ENCODE measurements at places on chromosomes 7 and 10.

- DNase-seq: no peak
Measured at GRCh38 chr7:111593343-111593742, 31.1 kb upstream of the IMMP2L start.

DNA sequence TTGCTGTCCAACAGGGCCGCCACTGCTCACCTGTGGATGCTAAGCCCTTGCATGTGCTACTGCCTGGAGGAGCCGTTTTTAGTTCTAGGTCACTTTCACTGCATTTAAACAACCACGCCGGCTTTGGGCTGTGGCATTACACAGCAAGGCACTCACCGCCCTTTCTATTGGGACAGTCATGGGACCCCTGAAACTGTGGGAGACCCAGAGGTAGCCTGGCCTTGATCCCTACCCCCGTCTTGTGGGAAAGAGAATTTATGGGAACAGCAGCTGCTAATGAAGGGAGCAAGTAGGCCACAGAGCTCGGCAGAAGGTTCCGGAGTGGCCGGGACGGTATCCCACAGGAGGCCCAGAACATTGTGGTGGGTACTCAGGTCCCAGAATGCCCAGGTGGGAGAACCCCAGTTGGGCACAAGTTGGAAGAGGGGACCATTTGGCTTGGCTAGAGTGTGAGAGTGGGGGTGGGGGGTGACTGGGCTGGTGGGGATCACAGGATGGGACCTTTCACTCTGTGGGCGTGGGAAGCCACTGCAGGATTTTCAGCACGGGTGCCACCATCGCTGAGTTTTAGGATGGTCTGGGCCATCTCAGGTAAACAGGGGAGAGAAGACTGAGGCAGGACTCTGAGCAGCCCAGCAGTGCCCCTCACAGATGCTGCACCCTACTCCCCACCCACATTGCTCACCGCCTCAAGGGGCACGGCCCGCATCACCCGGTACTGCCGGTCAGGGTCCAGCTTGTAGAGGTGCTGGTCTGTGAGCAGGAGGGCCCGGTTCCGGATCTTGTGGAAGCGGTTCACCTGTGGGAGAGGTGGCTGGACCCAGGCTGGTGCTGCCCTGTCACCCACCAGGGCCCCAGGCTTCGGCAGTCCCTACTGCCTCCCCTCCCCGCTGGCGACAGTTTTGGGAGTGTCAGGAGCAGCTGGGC, 15.2 kb downstream of the MYO1G start:
- no peak for DNase-seq

- DNase-seq: no peak
Measured at GRCh38 chr10:80512031-80512526, 25.6 kb upstream of the SH2D4B start.

DNA sequence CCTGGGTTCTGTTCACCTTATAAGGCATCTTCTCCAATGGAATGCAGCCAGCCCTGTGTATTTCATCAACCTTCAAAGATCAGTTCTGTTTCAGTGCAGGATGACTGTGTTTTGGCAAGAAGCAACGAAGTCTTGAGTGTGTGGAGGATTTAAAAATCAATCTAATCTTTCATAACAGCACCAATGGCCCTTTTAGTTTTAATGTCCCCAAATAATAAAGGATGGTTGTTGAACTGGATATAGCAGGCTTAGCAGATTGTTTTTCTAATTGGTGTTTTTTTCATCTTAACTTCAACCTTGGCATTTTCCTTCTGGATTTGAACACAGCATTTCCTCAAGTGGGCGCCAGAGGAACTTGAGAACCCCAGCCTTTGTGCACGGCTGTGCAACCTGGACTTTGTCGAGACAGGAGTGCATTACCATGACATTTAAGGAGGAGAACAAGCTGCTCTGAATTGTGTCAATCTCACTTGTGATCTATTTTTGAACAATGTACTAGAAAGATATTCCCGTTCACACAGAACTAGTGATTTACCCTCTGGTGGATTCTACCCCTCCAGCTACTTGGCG, 313.3 kb upstream of the AKR1E2 start:
- DNase-seq: no peak

DNA sequence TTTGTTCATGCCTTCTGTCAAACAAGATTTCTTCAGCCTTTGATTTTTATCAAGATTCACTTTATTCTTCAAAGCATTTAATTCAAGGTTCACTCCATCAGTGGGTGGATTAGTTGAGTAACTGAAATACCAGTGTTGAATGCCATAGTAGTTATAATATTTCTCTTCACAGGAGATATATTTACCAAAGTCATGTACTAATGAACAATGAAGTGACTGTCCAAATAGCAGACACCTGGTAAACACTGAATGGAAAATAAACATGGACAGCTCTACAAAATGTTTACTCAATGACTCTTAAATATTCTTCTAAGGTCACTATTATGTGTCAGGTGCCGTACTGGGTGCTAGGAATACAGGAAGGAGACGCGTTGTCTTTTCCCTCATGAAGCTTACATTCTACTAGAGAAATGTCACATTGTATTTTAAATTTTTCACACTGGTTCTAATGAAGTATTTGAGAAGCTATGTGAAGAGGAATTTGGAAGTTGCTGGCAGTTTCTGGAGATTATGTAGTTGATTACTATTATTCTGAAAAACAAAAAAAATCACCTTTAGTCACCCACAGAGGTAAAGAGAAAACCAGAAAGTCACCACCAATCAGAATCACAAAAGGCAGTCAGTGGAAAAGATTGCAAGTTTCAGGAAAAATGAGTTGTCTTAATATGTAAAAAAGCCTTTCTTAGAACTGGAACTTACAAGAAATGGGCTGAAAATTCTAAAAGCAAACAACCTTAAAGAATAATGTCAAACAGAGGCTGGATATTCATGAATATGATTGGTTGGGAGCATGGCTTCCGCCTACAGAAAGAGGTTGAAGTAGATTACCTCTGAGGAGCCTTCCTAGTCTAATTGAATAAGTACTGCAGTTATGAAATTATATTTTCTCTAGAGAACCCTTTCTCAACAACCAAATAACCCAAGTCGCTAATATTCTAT, 84.5 kb downstream of the RTKN2 start:
- no peak for DNase-seq

DNA sequence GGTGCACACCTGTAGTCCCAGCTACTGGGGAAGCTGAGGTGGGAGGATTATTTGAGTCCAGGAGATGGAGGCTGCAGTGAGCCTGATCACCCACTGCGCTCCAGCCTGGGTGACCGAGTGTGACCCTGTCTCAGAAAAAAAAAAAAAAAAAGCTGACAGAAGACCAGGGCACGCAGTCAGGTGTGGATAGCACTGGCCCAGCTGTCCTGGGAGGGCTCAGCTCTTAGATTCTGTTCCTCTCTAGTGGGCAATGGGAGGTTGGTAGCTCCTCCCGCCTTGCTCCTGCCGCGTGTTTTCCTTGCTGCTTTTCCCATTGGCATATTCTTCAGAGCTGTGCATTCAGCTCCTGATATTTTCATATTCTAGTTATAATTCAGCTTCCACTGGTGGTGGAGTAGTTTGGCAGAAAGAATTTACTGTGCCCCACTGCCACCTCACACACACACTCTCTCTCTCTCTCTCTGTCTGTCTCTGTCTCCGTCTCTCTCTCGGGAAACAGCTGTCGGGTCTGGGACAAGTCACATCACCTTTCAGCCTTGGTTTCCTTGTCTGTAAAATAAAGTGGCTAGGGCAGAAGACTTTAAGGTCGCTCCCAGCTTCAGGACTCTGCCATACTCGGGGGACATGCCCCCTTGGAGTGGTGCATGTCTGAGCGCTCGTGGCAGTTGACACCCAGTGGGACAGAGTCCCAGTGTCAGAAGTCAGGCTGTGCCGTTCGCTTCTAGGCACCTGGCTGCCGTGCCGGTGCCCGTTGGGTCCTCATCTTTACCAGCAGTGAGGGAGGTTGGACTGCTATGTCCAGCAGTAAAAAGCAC, 25.9 kb upstream of the ANKRD2 start:
- DNase-seq: no peak

- DNase-seq: no peak
Measured at GRCh38 chr7:98730326-98730725, 113.2 kb downstream of the NPTX2 start.

DNA sequence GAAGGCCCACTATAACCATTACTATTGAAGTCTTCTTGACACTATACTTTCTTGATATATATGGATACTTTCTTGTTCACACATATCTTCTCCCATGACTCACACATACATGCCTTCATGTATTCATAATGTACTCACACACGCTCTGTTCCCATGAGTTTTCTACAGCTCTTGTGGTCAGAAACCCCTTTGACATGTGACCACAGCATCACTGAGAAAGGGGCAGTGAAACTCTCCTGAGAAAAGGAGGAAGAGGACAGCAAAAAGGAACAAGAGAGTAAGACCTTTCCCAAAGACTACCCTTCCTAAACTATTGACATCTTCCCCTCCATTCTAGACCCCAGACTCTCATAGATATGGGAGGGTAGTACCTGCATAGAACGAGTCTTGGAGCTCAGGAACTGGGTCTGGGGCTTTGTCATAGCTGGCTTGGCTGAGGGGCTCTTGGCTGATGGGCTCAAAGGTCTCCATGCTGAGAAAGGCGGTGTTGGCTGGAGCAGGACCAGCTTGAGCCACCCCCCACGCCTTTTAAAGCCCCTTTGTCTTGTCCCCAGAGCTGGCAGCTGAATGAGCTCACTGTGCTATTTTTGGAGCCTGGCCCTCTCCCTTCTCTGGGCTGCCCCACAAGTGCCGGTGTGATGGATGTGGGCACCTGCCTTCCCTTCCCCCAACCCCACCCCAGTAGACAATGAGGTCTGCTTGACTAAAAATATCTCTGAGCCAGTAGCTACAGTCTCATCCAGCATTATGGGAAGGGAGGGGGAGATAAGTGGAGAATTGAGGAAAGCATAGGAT, 5.1 kb downstream of the SYNPO2L start:
- no peak for DNase-seq

DNA sequence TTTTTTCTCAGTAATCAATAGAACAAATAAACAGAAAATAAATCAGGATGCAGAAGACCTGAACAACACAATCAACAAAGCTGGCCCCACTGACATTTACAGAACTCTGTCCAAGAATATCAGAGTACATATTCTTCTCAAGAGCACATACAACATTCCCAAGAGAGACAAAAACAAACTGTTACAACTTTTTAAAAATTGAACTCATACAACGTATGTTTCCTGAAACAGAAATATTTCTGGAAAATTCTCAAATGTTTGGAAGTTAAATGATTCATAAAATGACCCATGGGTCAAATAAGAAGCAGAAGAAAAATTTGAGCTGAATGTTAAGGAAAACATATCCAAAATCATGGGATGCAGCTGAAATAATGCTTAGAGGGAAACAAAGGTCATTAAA, 93.9 kb upstream of the VIPR2 start:
- DNase-seq: no peak

GRCh38 chr10:67666416-67667034, 29.5 kb downstream of the CTNNA3 start:
- no peak for DNase-seq

DNA sequence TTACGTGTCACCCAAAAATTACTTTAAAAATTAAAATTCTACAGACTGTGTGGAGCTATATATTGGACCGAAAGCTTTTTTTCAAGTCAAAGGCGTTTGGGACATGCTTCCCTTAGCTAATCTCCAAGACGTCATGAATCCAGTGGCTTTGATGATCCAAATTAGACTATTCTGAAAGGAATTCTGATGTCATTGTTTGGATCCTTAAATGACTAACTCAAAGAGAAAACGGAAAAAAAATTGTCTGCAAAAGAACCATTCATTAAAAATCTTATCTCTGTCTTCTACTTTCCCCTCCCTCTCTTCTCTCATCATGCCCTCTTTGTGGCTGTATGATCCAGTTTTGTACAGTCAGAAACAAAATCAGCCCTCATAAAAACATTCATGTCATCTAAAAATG, 161.8 kb downstream of the ETV1 start:
- DNase-seq: no peak

DNA sequence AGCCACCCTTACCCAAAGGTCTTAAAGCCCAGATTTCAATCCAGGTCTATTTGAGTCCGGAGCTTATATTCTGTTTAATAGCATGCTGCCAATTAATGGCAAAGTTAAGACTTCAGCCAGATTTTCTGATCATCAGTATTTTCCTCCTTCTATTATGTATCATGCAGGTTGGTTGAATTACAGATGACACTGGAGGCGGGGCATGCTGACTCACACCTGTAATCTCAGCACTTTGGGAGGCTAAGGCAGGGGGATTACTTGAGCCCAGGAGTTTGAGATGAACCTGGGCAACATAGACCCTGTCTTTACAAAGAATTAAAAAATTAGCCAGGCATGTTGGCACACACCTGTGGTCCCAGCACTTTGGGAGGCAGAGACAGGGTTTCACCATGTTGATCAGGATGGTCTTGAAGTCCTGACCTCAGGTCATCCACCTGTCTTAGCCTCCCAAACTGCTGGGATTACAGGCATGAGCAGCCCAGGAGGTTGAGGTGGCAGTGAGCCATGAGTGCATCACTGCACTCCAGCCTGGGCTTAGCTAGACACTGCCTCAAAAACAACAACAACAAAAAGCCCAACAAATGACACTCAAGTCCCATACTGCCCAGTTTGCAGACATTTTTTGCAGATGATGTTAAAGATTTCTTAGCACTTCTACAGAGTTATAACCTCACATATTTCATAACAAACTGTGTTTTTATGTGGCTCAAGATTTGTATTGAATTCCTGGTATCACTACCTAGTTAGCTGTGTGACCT, 62.5 kb downstream of the MCU start:
- DNase-seq: no peak

GRCh38 chr10:72016608-72017300, 52.6 kb downstream of the CHST3 start:
- no peak for DNase-seq

GRCh38 chr7:130208516-130208915, 856 bp downstream of the SSMEM1 start:
- DNase-seq: no peak

- no peak for DNase-seq
Measured at GRCh38 chr10:91043173-91043910, 122.5 kb upstream of the ANKRD1 start.

DNA sequence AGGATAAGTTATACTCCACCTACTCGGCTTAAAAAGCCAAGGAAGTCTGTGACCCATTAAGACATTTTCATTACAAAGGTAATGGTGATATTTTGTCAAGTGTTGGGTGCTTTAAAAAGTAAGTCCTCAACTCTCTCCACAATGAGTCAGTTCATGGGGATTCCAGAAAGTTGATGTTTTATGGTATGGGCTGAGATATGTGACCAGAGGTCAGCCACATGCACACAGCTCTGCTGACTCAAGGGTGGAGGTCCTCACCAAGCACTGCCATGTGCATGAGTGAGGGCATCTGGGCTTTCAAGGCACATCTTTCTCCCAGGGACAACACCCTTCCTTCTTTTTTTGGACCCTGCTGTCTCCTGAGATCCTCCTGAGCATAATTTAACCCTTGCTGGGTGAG, 292.9 kb downstream of the PTEN start:
- DNase-seq: no peak

DNA sequence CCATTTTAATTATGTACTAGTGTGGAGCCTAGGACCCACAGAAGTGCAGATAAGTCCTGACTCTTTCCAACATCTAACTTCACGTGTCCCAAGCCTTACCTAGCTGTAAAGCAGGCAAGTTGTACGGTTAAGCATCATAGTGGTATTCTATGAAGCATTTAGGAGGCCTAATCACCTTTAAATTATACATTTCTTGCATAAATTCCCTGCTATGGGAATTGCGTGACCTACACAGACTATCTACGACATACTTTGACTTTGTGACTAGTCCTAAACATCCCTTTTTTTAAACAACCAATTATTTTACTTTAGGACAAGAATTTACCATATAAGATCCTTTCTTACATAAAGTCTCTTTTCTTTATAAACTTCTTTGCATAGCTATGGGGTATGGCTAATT, 37.7 kb upstream of the LRGUK start:
- DNase-seq: no peak

GRCh38 chr7:107007892-107008287, 36.6 kb upstream of the PRKAR2B start:
- no peak for DNase-seq

All from NCI-H524 treated with DMSO at 0.1 percent for 48 hours (cell line).